ENCODE measurements at places on chromosomes 11 and 22.

DNA sequence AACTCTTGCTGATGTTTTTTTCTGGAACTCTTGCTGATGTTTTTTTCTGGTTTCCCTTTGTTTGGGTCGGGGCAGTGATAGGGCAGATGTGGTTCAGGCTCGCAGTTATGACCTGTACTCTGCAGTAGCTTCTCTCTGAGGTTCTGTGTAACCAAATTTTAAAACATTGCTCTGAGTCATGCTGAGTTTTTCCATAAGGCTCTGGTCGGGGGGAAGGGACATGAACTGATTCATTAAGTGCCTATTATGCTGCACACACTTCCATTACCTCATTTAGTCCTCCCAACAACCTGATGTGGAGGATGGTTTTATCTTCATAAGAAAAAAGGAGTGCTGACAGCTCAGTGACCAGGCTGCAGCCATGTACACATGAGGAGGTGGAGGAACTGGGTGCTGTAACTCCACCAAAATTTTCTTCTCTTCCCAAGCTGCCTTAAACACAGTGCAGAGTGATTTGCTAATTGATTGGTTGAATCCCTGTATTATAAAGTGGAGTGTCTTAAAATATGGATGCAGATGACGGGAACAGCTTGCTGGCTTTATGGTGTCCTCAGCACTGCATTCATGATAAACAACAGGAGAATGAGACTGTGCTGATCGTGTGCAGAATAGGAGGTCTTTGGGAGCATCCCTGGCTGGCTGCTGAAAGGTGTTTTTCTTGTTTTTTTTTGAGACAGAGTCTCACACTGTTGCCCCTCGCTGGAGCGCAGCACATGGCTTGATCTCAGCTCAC lies 19.1 kb downstream of the TNRC6B start:
- DNase-seq: peak; percentile 84

DNA sequence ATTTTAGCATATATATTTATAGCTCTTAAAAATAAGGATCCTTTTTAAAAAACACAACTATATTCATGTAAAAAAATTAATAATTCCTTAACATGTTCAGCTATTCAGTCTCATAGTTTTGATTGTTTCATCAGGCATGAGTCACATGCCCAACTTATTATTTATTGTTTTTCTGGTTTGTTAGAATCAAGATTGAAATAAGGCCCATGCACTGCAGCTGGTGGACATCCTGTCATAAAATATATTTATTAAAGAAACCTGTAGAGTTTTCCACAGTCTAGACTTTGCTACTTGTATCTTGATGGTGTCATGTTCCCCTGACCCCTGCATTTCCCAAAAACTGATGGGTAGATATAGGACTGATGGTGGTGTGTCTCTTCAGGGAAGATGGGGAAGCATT lies 77.4 kb downstream of the PARVA start:
- peak; percentile 25 for DNase-seq

DNA sequence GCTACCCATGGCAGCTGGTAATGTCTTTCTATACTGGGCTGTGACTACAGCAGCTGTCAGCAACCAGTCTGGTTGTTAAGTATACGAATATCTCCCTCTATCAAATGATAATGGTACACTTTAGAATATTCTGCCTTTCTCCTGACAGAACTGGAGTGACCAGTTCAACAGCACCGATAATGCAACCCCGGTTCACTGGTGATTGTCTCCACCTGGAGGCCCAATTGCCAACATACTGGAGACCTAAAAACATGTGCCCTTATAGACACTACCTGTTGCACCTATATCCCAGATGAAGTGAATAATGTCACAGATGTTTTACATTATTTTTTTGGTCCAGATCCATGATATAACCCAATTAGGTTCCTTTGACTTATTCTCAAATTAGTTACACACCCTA lies 21.1 kb downstream of the OR5P2 start:
- DNase-seq: peak; percentile 37

DNA sequence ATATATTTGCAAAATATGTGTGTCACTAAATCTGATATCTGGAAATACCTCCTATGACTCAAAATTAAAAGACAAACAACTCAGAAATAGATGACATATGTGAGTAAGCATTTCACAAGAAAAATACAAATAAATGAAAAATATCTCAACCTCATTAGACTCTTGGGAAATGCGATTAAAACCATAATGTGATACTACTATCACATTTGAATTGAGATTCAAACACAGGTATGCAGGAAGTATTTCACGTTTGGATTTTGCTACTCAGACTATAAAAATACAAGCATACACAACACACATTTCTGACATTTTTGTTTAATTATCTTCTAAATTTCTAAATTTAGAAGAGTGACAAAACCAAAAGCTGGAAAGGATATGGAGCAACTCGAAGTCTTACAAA lies 811.9 kb upstream of the LRRC4C start:
- peak; percentile 31 for DNase-seq

GRCh38 chr11:70530010-70530409 lies 131.7 kb downstream of the CTTN start:
- DNase-seq: no peak

DNA sequence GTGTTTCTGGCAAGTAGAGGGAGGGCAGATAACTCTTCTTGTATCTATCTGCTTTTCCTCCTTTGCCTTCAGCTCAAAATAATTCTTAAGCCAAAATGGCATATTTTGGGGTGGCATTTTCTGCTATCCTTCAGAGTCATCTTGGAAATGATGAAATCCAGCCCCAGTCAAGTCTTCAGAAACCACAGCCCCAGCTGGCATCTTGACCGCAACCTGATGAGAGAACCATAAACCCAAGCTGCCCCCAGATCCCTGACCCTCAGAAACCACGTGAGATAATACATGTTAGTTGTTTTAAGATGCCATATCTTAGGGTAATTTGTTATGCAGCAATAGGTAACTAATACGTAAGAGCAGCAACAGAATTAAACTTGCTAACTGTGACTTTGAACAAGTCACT lies 15.1 kb upstream of the PAMR1 start:
- DNase-seq: no peak

DNA sequence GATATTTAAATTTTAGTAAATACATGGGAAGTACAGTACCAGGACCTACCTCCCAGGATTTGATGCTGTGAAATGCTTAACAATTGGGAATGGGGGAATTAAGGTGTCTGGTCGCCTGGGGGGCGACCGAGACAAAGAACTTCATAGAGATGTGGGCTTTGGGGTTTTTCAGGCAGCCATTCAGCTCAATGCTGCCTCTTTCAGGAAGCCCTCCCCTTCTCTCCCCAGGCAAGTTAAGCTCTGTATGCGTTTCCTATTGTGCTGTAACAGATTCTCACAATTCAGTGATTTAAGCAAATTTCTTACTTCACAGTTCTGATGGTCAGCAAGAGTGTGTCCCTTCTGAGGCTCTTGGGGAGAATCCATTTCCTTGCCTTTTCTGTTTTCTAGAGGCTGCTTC lies 53.8 kb downstream of the KIAA1671 start:
- no peak for DNase-seq

DNA sequence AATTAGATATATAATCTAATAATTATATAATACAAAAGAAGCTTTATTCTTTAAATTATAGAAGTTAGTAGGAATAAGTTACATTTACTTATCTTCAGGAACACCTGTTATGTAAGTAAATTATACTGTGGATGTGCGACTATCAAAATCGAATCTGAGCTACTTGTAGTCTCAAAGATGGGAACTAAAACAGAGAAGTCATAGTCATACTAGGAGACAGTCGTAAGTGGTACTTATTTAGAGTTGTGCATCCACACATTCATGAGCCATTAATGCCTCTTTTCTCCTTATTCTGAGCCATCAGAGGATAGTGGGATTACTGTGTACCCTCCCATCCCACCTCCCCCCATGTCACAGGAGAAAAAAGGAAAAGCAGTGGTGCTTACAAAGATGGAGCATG lies 114.4 kb downstream of the CADM1 start:
- no peak for DNase-seq

DNA sequence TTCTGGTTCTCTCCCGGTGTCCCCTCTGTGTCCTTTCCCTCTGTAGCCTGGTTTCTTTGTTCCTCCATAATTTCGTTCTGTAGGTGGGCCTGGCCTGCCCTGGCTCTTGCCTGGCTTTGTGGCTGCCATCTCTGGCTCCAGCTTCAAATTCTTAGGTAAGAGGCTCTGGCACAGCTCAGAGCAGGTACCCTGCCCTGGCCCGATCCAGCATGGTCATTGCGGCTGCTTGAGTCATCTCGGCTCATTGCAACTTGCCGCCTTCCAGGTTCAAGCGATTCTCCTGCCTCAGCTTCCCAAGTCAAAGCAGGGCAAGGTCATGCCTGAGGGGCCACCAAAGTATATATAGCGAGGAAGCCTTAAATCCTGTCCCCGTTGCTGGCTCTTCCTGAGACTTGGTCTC lies 76.0 kb downstream of the OSBP2 start:
- no peak for DNase-seq

- no peak for DNase-seq
Measured at GRCh38 chr11:3087373-3087772, 30.1 kb upstream of the CARS1 start.

All from PC-3 (cell line).